ENCODE measurements at places on chromosomes 5 and 9.

GRCh38 chr5:132493241-132493640, 2.7 kb upstream of the IRF1 start:
- no peak for DNase-seq

DNA sequence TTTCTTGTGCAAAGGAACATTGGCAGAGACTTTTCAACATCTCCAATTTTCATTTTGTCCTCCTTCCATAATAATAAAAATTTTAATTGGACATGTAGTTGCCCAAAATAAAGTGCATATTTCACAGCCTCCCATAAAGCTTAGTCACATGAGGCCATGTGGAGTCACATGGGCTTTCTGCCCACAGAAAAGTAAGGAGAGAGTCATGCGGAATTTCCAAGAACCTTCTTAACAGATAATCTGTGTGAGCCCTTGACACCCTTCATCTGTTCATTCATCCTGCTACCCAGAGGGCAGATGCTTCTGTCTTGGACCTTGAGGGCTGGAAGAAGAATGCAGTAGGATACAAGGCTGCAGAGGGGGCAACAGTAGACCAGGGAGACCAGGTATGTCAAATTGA, 60.7 kb downstream of the APTX start:
- DNase-seq: no peak

DNA sequence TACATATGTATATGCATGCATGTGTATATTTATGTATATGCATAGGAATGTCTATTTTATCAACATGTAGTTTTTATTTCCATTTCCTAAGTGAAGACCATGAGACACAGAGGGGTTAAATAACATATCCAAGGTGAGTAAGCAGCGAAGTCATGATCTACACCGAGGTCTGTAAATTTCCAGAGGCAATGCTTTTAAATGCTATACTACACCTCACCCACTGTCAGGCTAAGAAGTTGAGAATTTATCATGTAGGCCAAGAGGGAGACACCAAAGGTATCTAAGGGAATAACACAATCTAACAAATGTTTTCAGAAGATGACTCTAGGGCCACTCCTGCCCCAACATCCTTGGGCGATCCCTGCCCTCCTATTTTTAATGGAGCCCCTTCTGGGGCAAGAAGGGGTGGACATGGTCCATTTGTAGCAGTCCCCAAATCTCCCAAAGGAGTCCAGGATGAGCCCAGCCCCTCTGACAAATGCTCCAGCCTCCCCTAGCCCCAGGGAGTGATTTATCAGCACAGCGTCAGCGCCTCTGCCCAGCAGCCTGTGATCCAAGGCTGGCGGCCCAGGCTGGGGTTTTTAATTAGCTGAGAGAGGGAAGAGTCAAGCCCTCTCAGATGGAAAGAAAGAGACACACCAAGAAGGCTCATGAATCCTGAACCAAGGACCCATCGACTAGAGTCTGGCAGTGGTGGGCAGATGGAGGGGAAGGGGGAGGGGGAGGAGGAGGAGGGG, 339.9 kb downstream of the ASTN2 start:
- DNase-seq: no peak

- DNase-seq: no peak
These were observed 9.8 kb downstream of the SLC12A2 start for GRCh38 chr5:128093368-128093767.

DNA sequence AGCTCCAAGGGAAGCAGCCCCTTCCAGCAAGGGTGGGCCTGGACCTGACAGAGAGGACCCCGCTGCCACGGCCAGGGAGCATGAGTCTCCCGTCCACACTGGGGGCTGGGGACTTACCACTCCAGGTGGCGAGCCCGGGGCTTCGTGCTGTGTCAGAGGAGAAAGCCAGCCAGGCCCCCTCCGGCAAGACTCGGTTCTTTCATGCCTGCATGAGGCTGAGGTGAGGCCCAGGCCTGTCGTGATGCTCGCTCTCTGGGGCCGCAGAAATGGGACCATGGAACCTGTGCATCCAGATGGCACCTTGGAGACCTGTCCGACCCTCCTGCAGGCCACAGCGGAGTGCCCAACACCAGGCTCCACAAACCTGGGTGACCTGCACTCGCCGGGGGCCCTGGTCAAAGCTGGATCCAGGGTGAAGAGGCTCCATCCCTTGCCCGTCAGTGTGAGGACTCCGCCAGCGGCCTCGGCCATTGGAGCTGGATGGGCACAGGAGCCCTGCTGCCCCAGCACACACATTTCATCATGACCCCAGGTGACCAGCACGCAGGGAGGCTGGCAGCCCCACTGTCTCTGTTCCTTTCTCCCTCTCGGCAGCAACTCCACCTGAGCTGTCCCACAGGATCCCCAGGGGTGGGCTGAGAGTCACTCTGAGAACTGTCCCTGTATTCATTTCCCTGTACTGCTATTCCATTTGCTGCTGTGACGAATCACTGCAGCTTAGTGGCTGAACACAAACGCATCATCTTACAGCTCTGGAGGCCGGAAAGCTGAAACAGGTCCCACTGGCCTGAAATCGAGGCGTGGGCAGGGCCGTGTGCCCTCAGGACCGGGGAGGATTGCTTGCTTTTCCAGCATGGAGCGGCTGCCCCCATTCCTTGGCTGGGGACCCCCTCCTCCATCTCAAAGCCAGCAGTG, 24.4 kb downstream of the SLC6A18 start:
- no peak for DNase-seq

- no peak for DNase-seq
These were observed 364.2 kb upstream of the PDE4D start for GRCh38 chr5:60257596-60258271.

DNA sequence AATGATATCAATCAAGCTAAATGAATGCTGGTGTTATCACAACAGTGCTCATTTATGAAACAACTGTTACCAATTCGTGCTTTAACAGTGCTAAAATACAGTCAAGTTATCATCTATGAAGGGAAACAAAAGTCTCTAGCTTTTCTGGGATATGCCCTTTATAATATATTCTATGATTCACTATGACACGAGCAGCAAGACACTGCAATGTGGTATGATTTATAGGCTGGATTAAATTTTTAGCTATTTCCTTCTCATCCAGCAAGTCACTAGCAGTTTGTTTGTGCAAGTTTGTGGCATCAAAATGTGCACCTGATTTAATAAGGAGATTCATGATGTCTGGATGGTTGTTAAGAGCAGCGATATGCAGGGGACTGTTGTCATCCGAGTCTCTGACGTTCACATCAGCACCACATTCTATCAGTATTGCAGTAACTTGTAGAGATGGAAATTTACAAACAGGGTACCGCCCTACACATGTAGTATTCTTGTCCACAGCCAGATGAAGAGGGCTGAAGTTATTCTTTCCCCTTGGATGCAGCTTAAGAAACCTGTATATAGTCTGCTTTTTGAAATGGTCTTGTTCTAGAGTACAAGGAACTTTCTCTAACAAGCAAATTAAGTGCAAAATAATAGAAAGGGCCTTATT, 20.3 kb downstream of the FEM1C start:
- DNase-seq: no peak

DNA sequence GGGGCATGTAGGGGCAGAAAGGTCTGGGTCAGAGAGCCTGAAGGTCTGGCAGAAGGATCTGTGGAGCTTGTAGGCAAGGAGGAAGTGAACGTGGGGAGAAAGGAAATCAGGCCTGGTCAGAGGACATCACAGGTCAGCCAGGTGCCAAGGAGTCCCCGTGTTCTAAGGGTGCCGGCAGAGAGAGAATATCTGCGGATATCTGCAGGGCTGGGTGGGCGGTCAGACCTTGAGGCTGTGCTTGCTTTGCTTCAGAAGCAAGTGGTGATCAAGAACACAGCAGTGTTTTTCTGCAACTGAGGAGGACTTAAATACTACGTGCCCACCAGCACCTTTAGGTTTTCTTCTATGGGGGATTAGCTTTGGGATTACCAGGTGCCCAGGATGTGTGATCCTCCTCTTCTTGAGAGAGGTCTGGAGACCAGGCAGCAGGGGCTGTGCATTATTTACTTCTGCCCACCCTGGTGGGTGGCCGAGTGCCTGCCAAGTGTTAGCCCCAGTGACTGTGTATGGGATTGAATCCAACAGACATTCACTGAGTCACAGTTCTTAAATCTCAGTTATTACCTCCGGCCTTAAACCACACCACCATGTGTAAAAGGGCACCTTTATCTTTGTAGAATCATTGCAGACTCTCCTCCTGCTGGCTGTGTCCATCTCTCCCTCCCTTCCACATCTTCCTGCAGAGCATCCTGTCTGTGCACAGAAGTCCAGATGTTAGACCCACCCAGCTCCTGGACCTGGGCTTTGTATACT, 12.5 kb upstream of the SHB start:
- DNase-seq: no peak

All from activated CD4-positive, alpha-beta T cell treated with anti-CD3 and anti-CD28 coated beads, Interleukin-2, amount 10 ng/mL, durations not matched to agents 7 days and 5 days (primary cell).